ENCODE measurements at places on chromosomes 7 and 10.
A peak's percentile ranks its signal among the peaks of the same experiment; 100 is the strongest.

GRCh38 chr7:129604713-129605437 is 6.6 kb upstream of the NRF1 start:
- no peak for DNase-seq

DNA sequence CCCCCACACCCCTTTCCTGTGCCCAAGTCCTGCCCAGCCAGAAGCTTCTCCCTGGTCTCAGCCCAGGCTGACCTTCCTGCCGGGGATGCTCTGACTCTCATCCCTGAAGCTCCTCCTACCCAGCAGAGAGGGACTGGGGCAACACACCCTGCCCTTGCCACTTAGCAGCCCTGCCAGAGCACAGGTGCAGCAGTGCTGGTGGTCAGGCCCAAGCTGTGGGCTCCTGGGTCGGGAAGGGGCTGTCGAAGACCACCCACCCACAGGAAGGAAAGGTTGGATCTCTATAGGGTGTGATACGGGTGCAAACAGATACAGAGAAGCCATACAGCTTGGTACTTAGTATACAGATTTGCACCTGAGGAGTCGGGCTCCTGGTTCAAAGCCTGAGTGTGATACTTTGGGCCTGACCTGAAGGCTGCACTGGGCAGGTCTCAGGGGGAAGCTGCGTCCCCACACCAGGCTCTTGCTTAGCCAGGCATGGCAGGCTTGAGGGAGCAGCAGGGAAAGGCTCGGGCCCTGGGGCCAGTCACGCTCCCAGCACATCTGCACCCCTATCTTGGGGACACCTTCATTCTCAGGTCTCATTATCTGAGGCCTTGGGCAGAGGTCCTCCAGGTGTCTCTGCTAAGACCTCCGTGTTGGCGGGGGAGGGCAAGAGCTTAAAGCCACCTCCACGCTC is 47.3 kb downstream of the TCERG1L start:
- DNase-seq: no peak

DNA sequence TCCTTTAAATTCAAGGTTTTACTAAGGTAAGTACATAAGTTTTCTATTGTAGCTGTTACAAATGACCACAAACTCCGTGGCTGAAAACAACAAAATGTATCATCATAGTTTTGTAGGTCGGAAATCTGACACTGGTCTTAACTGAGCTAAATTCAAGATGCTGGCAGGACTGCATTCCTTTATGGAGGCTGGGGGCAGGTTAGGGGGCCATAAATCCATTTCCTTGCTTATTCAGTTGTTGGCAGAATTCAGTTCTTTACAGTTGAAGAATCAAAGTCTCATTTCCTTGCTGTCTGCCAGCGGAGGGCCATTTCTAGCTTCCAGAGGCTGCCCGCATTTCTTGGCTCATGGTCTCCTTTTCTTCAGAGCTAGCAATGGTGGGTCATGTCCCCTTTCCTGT is 11.2 kb upstream of the PRR15 start:
- no peak for DNase-seq

DNA sequence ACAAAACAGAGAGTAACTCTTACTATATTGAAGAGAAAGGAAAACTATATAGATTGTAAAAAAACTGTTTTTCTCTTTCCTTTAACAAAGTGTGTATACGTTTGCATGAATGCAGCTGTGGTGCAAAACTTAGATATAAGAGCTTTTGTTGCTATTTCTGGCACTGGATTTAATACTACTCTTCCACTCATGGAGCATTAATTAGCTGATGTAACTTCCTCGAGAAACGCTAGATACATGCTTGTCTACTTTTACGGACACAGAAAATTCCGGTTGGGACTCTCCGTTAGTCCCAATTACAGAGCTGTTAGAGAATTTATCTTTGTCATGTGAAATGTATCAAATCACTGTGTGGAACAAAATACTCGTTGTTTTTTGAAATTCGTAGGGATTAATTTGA is 135.5 kb downstream of the ZNF22 start:
- DNase-seq: no peak

GRCh38 chr10:121927318-121927840 is 452 bp downstream of the ATE1 start:
- DNase-seq: peak; percentile 13

- no peak for DNase-seq
These were observed 647 bp downstream of the ECHS1 start for GRCh38 chr10:133372507-133372906.

- no peak for DNase-seq
These were observed 82.2 kb downstream of the HIPK2 start for GRCh38 chr7:139695588-139695987.

GRCh38 chr10:61318429-61318828 is 134.8 kb downstream of the TMEM26 start:
- no peak for DNase-seq

DNA sequence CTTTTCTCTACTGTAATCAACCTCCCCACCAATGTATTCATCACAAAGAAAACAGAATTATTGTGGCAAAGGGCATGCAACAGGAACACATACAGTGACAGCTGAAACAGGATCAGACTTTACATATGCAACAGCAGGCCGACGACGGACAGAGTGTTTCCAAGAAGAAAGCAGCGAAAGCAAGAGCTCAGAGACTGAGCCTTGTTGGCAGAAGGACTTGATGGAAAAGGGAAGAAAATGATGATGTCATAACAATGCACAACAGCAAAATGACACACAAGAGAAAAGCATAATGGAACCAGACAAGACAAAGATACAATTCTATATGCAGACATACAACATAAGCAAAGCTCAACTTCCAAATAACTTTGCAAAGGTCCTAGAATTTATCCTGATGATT is 106.5 kb downstream of the ARHGAP12 start:
- no peak for DNase-seq

- DNase-seq: no peak
These were observed 58.1 kb upstream of the MXI1 start for GRCh38 chr10:110149259-110149658.

GRCh38 chr10:133230387-133231195 is 574 bp downstream of the UTF1 start:
- no peak for DNase-seq

GRCh38 chr7:73437621-73438416 is 4.2 kb downstream of the FZD9 start:
- DNase-seq: no peak

GRCh38 chr10:51716981-51717380 is 17.6 kb upstream of the CSTF2T start:
- DNase-seq: no peak
